KG1 (cell line): ENCODE measurements at places on chromosomes 1 and 21.

DNA sequence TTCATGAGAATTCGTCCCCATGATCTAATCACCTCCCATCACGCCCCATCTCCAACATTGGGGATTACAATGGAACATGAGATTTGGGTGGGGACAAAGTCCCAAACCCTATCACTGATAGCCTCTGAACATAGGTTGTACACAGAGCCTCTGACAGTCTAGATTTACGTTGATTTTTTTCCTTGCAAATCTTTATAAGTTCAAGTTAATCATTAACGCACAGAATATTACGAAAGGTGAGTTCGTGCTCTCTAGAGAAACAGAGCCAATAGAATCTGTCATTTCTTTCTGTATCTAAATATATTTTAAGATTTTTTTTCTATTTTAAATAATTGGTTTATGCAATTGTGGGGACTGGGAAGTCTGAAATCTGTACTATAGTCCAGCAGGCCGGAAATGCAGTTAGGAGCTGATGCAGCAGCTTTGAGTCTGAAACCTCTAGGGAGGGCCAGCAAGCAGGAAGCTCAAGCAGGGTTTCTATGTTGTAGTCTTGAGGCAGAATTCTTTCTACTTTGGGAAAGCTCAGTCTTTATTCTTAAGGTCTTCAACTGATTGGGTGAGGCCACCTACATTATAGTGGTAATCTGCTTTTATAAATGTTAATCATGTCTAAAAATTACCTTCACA lies 61.0 kb downstream of the SELENOF start:
- no peak for DNase-seq

DNA sequence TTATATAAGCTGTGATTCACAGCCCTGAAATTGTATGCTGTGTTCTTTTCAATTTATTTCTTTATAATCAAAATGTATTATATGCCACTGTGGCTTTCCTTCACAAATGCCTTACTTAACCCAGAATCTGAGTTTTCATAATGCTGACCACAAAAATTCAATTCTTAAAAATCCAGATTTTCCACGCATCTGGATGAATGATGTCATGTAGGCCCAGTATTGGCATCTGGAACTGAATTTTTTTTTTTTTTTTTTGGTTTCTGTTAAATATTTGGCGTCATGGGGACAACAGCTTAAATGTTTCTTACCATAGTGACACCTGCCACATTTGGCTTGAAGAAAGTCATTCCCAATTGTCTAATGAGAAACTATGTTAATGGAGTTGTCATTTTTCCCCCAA lies 296.8 kb downstream of the TM2D1 start:
- no peak for DNase-seq

GRCh38 chr21:46089285-46089684 lies 8.6 kb upstream of the COL6A2 start:
- no peak for DNase-seq

DNA sequence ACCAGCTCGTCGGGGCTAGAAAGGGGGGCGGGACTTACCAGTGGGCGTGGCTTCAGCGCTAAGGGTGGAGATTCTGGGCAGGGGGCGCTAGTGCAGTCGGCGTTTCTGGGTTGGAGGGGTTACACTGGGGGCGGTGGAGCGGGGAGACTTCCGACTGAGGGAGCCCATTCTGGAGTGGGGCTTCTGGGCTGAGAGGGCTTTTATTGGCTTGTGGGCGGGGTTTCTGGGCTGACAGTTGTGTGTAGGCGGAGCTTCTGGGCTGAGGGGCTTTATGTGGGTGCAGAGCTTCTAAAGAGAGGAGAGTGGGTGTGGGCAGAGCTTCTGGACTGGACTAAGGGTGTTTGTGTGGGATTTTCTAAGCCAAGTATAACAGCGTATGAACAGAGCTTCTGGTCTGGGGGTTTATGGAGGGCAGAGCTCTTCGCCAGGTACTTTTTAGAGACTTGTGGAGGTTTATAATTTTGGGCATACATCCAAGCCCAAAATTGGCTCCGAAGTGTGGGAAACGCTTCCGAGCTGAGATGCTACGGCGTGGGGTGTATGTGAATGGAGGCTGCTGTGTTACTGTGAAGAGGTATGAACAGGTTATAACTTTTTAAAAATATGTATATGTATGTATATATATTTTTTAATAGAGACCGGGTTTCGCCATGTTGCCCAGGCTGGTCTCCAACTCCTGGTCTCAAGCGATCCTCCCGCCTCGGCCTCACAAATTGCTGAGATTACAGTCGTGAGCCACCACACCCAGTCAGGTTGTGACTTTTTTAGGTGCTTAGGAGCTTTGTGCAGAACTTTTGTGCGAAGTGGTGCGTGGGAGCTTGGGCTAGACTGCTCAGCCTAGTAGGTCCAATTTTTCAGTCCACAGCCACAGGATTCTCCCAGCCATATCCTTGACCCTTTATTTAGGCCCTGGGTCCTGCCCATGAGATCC lies 825 bp downstream of the TMEM39B start:
- peak; percentile 61 for DNase-seq
